DMS153 (cell line): ENCODE measurements at places on chromosomes 3 and 15.

DNA sequence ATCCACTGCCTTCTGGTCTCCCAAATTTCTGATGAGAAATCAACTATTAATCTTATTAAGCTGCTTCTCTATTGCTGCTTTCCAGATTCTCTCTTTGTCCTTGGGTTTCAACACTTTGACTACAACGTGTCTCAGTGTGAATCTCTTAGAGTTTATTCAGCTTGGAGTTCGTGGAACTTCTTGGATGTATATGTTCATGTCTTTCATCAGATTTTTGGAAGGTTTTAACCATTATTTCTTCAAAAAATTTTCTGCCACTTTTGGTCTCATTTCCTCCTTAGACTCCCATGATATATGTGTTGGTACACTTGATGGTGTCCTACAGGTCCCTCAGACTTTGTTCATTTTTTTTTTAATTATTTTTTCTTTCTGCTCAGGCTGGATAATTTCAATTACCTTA lies 36.0 kb downstream of the TICRR start:
- DNase-seq = no peak

- DNase-seq = no peak
Measured at GRCh38 chr3:31002730-31003129, 108.3 kb upstream of the GADL1 start.

DNA sequence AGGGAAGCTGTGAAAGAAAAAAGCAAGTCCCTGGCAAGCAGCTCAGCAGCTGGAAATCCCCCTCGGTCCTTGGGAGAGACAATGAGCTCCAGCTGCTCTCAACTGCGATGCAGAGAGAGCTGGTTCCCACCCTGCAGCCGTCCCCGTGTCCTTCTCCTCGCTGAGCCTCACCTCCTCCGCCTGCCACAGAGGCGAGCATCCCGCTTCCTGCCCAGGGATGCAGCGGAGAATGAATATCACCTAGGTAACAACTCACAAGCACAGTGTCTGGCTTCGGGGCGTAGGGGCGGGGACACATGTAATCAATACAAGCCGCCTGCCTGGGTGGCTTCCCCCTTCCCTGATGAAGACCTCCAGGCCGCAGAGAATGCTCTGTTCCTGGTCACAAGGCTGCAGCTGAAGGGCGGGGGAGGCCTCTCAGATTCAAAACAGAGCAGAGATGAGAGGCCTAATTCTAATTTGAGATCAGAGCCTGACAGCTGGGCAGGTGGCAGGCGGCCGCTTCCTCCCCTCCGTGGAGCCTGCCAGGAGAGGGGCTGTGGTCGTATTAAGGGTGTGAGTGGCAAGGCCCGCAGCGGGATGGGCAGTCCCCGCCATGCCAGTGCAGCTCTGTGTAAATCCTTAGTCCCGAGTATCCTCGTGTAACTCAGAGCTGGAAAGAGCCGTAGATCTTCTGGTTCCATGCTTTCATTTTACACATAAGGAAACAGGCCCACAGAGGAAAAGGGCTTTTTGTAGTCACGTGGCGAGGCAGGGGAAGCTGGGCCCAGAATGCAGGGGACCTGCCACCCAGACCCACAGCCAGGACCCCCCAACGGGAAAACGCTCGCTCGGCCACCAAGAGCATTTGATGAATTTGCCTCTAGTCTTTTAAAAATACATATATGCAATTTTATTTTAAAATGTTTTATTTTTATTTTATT lies 24.3 kb downstream of the ZDHHC19 start:
- peak; percentile 30 for DNase-seq

- DNase-seq = no peak
Measured at GRCh38 chr3:48135552-48136495, 52.4 kb downstream of the CDC25A start.

GRCh38 chr3:36496684-36497633 lies 116.7 kb downstream of the STAC start:
- DNase-seq = no peak

DNA sequence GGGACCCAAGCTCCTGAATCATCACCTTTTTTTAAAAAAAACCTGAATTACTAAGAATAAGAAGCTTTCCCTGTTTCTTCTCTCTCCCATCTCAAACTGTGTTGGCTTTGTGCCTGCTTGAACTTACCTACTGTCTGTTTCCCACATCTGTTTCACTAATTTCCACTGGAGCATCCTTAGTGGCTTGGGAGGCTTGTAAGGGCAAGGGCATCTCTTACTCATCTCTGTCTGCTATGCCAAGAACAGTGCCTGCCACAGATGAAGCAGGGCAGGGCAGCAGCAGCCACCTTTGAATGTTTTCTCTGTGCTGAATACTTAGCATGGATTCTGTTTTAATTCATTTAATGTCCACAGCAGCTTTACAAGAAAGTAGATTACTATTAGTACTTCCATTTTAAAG lies 42.3 kb downstream of the SNRK start:
- DNase-seq = no peak
